Stimulated activated CD4-positive, alpha-beta T cell treated with anti-CD3 and anti-CD28 coated beads, TNF-alpha, amount 100 ng/mL, for 1 hour (primary cell): ENCODE measurements at places on chromosomes 16 and 17.

- DNase-seq: no peak
Observed at GRCh38 chr17:39591958-39592954, 15.5 kb downstream of the NEUROD2 start.

GRCh38 chr16:13811834-13812233 lies 108.1 kb upstream of the ERCC4 start:
- DNase-seq: no peak

GRCh38 chr16:31198207-31198882 lies 4.2 kb downstream of the PYCARD start:
- no peak for DNase-seq

- DNase-seq: no peak
Observed at GRCh38 chr16:70444249-70445063, 5.6 kb upstream of the ST3GAL2 start.

- DNase-seq: no peak
Observed at GRCh38 chr16:56625943-56626654, 518 bp downstream of the MT1E start.

- DNase-seq: no peak
Observed at GRCh38 chr16:23062524-23062923, 86.7 kb downstream of the USP31 start.

GRCh38 chr16:24279982-24280515 lies 23.9 kb downstream of the CACNG3 start:
- no peak for DNase-seq

DNA sequence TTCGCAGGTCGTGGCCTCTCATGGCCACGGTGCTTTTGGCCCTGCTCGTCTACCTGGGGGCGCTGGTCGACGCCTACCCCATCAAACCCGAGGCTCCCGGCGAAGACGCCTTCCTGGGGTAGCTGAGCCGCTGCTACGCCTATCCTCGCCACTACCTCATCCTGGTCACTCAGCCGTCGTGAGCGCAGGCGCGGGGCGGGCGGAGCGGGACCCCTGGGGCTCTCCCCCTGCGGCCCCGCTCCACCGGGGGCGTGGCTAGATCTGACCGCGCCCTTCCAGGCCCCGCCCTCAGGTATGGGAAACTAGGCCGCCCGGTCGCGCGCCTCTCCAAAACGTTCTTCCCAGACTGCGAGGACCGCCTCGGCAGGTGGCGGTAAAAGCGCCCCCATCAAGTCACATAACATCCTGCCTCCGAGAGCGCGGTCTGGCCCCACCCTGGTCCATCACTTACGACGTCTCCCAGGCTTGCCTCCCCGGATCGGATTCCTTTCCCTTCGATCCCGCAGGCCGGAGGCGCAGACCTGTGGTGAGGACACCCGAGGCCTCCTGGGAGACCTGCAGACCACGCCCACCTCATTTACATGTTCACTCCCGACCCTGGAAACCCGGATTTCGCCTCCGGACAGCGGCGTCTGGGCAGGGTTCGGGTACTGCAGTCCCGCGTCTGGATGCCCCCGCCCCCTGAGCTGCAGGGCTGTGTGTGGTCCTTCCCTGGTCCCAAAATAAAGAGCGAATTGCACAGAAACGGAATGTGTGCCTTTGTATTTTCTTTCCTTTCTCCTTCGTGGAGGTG lies 91.5 kb upstream of the TMEM97 start:
- no peak for DNase-seq

DNA sequence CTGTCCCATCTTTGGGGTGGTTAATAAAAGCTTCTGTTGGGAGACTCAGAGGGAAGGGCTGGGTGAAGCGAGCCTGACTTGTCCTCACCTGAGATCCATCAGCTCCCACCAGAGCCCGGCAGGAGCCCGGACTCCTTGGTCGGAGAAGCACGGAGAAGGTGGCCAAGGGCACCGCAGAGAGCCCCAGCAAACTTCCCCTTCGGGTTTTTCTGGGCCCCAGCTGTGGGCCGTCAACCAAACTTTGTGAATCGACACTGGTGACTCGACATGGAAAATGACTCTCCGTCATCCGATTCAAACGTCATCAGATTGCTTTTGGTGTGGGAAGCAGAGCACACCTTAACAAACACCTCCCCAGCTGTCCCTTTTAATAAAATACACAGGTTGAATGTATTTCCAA lies 21.4 kb downstream of the ENPP7 start:
- DNase-seq: no peak

DNA sequence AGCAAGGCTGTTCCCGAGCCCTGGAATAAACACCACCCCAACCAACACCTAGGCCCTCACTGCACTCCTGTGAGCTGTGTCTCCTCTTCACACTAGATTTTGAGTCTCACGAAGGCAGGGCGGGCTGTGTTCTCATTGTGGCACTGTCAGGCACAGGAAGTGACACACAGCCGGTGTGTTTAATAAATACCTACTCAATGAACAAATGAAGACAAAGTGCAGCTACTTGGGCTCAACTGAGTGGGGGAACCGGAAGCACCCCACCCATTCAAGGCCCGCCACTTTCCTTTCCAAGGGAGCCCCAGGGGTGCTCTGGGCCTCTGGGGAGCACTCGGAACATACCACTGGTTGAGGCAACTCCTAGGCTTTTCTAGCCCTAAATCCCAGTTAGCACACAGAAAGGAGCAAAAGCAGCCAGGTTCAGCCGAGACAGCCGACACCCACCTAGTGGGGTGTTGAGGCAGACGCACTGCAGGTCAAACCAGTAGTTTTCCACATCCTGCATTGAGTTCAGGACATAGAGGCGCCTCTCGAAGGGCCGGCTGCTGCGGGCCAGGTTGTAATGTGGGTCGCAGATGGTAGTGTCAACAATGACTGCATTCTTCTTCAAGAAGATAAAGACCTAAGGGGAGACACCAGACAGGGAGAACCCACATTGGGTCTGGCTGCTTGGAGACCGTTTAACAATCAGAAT lies 57.7 kb downstream of the GTF3C1 start:
- no peak for DNase-seq

DNA sequence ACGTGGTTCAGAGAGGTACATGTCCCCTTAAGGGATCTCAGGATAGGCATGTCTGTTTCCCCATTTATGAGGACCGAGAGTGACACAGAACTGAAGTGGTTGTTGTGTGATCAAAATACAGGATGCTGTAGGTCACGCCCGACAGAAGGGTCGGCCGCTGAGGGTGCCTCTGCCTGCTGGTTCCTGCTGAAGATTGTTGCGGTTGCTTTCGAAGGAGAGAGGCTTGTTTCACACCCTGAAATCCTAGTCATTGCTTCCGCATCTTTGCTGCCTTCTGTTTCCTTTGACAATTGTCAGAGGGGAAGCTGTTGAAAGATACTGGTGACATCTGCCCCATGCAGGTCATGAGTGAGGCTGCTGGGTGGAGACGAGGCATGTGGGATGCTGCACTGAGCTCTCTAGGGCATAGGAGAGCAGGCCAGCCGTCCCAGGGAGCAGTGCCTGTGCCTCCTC lies 3.8 kb upstream of the NAT9 start:
- DNase-seq: no peak

- no peak for DNase-seq
Observed at GRCh38 chr16:85856079-85856478, 42.9 kb upstream of the IRF8 start.

DNA sequence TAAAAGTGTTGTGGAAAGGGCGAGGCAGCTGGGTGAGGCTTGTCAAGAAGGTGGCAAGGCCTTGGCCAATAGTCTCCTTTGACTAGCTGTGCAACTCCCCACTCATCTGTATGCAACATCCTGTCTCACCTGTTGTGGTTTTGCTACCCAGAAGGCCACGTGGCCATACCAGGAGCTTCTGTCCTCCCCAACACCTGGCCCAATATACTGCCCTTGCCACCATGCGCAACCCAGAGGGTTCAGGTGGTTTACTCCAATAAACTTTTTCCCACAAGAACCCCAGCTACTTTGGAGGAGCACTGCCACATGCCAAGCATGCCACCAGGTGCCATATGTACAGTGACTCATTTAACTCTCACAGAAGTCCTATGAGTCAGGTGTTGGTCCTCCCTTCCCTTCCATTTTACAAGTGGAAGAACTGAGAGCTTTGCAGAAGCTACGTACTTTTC lies 10.2 kb downstream of the MYO19 start:
- no peak for DNase-seq

- no peak for DNase-seq
Observed at GRCh38 chr16:47973552-47973951, 182.2 kb downstream of the ABCC12 start.

DNA sequence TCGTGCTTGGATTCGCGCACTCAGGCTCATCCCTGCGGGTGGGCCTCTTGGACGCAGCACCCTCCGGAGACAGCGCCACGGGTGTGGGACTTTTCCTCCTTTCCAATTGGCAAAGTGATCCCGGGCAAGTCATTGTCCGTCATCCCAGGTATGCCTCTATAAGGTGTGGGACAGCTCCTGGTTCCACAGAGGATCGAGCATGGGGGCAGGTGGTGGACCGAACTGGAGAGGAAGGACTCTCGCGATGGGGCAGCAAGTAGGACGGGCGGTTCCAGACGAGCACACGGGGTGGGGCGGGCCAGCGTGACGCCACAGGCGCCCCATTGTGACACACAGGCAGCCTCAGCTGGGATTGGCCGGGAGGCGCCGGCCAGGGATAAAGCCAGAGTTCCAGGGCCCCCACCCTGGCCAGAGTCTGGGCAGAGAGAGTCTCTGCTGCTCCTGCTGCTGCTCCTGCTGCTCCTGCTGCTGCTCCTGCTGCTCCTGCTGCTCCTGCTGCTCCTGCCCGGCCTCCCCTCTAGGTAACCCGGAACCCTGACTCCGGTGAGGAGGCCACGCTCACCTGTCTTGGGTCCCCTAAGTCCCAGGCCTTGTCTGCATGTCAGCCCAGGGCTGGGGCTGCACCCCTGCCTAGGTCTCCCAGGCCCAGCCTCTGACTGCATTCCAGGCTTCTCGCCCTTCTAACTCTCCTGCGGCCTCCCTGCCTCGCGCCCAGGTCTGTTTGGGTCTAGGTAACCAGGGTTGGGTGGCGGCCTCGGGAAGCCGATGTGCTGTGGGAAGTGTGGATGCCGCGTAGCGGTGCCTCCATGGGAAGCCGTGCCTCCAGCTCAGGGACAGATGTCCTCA lies 38.5 kb upstream of the SLC47A1 start:
- DNase-seq: no peak

DNA sequence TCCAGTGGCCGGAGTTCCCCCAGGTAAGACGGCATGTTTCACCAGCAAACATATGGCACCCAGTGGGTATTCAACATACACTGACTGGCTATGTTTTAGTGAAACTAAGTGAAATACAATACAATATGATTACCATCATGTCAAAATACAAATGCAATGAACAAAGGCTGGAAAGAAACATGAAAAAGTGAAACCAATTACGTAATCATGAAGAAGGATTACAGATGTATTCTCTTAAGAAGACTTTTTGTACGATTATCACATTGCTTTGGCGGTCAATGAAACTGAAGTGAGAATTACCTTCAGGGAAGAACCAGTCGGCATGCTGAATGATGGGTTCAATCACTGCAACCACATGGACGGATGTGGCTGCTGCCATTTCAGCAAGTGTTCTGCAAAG lies 71.7 kb downstream of the ARHGAP17 start:
- DNase-seq: no peak

- peak; percentile 73 for DNase-seq
Observed at GRCh38 chr17:29761040-29761761, 138.5 kb upstream of the CORO6 start.

DNA sequence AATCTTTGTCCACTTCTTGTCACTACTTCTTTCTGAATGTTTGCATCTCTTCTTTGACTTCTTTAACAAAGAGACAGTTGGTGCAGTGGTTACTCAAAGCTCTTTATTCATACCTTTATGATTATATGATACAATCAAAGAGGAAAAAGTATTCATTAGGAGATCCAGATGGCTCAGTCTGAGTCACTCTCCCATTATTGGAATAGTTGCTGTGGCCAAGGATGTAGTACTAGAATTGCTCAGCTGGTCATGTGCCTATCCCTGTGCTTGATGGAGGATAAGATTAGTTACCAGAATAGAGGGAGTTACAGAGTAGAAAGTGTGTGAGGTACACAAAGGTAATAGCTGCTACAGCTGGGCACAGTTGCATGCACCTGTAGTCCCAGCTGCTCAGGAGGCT lies 18.3 kb downstream of the BCAS3 start:
- no peak for DNase-seq

GRCh38 chr17:50355336-50355700 lies 9.4 kb downstream of the XYLT2 start:
- no peak for DNase-seq

DNA sequence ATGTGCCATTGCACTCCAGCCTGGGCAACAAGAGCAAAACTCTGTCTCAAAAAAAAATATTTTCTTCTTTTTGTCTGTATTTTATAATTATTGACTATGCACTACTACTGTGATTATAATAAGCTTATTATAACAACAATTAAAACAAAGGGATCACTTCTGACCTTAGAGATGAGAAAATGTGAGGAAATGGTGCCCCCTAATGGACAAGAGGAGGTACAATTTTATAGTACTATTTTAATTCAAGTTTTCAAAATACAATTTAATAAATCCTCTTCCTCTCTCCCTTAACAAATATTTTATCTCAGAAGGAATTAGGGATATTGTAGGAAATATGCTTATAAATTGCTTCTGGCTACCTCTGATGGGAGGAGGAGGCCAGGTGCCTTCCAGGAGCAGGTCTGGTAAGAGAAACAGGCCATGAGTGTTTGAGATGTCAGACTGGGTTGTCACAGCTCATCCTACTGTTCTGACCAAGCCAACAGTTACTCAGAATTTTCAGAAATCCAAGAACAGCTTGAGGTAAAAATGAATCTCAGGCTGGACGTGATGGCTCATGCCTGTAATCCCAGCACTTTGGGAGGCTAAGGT lies 14.0 kb downstream of the VPS53 start:
- no peak for DNase-seq

GRCh38 chr16:57318240-57318970 lies 33.9 kb upstream of the PLLP start:
- no peak for DNase-seq

DNA sequence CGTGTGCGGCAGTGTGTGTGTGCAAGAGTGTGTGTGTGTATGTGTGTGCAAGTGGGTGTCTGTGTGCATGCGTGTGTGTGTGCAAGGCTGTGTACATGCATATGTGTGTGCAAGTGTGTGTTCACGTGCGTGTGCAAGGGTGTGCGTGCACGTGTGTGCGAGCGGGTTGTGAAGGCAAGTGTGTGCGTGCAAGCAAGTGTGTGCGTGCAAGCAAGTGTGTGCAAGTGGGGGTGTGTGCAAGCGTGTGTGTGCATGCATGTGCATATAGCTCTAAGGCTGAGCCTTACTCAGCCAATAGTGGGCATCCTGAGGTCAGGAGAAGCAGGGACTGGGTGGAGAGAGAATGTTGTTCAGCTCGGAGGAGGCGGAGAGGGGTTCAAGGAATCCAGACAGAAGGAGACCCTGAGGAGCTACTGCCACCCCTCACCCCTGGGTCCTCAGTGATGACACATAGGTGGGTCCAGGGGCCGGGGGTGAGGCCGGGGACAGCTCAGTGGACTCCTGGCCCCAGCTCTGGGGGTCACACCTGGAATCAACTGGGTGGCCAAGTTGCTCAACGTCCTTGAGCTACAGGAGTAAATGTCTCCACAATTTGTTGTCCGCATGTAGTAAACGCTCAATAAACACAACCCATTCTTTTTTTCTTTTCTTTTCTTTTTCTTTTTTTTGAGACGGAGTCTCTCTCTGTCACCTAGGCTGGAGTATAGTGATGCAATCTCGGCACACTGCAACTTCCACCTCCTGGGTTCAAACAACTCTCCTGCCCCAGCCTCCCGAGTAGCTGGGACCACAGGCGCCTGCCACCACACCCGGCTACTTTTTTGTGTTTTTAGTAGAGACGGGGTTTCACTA lies 1.8 kb downstream of the PRR29 start:
- no peak for DNase-seq
